ENCODE measurements at places on chromosomes 2 and 18.

DNA sequence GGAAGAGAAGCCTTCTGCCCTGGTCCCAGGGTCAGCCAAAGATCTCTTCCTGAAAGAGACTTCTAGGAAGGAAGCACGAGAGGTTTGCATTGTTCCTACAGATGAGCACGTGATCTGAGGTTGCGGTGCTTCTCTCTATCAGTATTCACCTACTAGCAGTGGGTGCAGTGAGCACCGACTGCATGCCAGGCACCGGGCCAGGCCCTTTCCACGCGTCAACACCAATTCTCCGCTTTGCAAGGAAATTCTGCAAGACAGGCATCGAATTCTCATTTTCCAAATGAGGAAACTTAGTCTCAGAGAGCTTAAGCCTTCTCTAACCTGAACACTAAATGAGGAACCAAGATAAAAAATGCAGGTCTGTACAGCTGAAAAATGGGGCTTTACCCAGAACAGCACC lies 151.5 kb upstream of the MYCN start:
- DNase-seq = no peak

GRCh38 chr2:64838817-64839216 lies 150.4 kb upstream of the SLC1A4 start:
- no peak for DNase-seq

DNA sequence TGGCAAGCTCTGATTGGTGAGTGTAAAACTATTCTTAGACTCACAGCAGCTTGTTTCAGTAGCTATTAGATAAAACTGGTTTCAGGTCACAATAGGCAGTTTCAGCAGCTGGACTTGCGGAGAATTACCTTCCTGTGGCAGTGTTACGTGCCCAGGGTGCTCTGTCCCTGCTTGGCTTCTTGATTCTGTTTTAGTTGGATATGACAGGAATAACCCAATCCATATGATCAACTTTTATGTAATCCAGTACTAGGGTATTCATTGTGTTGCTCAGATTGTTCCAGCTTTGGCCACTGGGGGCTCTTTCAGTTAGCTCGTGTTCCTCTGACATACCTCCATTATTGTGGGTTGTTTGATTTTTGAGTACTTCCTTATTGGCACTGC lies 43.1 kb downstream of the INPP4A start:
- DNase-seq = peak; percentile 29

- DNase-seq = no peak
These were observed 142.4 kb downstream of the EN1 start for GRCh38 chr2:118705032-118705431.

DNA sequence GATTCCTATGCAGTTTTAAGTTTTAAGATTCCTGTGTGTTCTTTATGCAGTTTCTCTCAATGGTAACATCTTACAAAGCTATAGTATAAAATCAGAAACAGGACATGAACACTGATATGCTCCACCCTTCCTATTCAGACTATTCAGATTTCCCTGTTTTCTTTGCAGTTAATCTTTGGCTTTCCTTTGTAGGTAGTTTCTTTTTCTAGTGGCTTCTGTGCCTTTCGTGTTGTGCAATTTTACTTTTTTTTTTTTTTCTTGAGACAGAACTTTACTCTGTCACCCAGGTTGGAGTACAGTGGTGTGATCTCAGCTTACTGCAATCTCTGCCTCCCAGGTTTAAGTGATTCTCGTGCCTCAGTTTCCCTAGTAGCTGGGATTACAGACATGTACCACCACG lies 94.9 kb upstream of the RNU4ATAC start:
- DNase-seq = no peak

DNA sequence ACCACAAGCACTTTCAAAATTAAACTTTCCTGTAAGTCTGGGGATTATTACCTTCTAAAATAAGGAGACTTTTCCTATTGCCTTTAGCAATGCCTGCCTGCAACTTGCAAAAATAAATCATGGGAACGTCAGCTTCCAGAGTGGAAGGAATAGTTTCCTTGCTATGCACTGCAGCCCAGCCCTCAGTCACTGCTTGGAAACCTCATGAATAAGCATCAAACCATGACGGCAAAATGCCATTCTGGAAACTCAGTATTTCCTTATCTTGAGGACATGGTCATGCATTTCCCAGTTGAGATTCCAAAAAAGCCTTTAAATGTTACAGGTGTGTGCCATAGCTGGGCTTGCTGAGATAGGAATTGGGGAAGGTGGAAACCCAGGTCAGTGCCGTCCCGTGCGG lies 84.2 kb upstream of the OTOS start:
- DNase-seq = no peak

GRCh38 chr2:35522450-35522849 lies 833.1 kb upstream of the CRIM1 start:
- DNase-seq = no peak

- no peak for DNase-seq
These were observed 289.3 kb upstream of the LINC00305 start for GRCh38 chr18:64438178-64438577.

Data from stimulated activated CD4-positive, alpha-beta T cell treated with anti-CD3 and anti-CD28 coated beads, TNF-alpha, amount 100 ng/mL, for 24 hours (primary cell).